ENCODE measurements at places on chromosomes 5 and 9. TPM values are rescaled to one million over a fixed set of nuclear protein-coding genes. Genes with fewer than 3 reads are reported as not detected.

Gene LCN15
- total RNA-seq = not detected

Gene ABITRAM
- total RNA-seq = 10.2 TPM

DNA sequence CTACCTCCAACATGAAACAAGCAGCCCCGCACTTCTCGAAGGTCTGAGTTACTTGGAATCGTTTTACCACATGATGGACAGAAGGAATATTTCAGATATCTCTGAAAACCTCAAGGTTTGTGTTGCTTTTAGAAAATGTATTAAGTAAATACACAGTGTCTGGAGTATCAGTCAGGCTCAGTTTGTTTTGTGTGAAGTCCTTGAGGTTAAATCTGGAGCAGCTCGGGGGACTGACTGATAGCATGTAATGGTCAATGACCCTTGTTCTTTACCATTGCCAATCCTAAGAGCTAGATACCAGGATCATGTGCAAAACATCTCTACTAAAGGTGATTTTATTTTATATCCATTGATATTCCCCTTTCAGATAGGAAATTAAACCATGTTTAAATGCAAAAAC is 26.9 kb upstream of the LNPEP start:
- no peak for DNase-seq

Gene DCANP1
- total RNA-seq = not detected

GRCh38 chr5:169283887-169284286 is 17.1 kb downstream of the SLIT3 start:
- no peak for DNase-seq

DNA sequence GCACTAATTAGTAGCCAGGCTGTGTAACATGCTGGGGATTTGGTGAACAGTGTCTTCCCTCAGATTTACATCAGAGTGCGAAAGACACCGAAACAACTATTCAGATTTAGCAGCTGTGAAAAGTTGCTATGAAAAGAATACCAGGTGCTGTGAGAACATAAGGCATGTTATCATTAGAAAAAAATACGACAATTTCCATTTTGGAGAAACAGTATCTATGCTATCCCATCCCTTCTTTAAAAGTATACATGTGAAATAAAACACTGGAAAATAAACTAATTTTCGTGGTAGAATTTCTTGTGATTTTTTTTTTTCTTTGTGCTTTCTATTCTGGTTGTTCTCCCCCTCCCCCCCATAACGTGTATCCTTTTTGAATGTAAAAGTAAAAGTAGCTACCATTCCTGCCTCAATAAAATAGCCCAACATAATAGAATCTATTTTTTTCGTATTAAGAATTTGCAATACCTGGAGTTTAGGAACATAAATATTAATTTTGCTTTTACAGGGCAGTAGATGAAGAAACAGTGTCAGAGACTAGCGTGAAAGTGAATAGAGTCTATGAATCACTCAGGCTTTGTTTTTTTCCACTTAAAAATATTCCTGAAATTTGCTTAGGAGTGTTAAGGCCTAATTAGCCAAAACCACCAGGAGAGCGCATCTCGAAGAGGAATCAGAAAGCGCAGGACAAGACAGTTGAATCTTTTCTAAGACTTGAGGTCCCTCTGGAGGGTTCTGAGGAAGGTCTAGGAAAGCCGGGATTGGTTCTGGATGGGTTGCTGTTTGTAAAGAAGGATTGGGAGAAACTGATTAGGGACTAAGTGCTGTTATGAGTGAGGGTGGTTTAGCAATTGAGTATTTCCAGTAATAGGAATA is 813 bp upstream of the SLU7 start:
- DNase-seq = no peak

- DNase-seq = no peak
Observed at GRCh38 chr9:18786196-18786595, 246.8 kb downstream of the SAXO1 start.

Gene GARNL3
- 51.1 TPM for total RNA-seq

DNA sequence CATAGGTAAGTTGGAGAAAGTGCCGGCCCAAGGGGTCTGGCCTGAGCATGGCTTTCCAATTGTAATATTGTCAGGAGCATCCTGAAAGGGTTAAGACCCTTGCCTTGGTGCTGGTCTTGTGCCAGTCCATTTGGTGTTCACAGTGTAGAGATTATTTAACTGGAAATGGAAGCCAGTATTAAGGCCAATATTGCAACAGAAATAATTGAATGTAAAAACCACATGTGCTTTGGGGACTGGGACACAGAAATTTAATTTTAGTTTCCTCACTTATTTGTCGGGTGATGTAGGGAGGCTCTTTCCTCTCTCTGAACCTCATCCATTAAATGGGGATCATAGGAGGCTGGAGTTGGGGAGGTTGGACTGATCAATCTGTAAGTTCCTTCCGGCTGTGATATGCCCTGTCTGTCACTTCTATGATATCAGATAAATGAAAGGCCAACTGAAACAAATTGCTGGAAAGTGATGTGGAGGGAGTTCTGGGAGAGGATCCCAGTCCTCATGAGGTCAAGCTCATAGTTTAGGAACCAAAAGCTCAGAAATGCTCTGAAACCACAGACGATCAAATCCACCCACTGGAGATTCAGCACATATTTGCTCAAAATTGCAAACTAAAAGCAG is 54.8 kb upstream of the COL15A1 start:
- DNase-seq = peak; percentile 41

Gene BTNL8
- total RNA-seq = 0.49 TPM

- DNase-seq = peak; percentile 11
Observed at GRCh38 chr9:16824545-16825330, 45.7 kb downstream of the BNC2 start.

GRCh38 chr5:180613188-180613813 is 22.0 kb upstream of the SCGB3A1 start:
- DNase-seq = no peak

- DNase-seq = no peak
Observed at GRCh38 chr9:87708546-87708945, 17.4 kb upstream of the CTSL start.

GRCh38 chr5:54090495-54091120 is 219.8 kb downstream of the ARL15 start:
- no peak for DNase-seq

DNA sequence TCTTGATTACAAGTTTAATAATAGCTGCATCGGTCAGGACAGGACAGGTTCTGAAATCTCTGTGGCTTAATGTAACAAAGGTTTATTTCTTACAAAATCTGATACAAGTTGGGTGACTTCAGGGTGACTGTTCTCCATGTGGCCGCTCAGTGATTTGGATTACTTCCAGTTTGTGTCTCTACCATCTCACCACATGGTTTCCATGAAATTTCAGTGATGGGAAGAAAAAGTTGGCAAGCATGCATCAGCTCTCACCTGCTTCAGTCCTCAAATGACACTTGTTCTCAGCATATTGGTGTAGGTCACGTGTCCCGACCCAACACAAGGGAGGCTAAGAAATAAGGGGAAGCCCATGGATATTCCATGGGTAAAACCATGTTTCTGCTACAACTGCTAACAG is 7.8 kb upstream of the TMEM268 start:
- DNase-seq = no peak

- no peak for DNase-seq
Observed at GRCh38 chr9:127574072-127574993, 37.7 kb upstream of the STXBP1 start.

Gene RRAGA
- 41.0 TPM for total RNA-seq

DNA sequence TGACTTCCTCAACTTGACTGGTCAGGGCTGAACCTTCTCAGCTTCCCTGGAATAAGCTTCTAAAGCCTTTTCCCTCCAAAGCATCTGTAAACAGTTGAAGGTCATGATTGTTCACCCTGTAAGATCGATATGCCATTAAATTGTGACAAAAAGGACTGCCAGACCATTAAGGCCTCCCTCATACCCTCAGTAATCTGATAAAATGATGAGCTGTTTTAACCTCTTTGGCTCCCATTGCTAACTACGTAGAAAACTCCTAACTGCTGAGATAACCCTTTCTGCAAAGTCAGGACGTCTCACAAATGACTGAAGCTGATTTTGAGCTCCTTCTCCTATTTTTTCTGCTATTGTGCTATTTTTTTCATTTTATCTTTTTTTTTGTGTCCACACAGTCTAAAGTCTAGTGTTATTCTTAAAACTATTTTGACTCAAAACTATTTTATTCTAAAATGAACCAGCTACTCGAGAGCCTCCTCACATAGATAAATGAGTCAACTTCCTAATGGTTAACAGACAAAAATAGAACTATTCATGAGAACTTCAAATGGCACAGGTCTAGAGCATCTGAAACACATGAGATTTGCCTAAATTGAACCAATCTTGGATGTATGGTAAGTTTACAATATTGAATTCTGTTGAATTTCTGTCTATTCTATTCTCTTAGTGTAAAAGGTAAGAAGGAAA is 395.6 kb upstream of the TLE4 start:
- DNase-seq = no peak

GRCh38 chr9:135440620-135441019 is 39.0 kb upstream of the PPP1R26 start:
- no peak for DNase-seq

Gene CORO2A
- total RNA-seq = 2.3 TPM

Measured in skin of body (tissue), 3 donors.